ENCODE measurements at places on chromosomes 6 and 20.

DNA sequence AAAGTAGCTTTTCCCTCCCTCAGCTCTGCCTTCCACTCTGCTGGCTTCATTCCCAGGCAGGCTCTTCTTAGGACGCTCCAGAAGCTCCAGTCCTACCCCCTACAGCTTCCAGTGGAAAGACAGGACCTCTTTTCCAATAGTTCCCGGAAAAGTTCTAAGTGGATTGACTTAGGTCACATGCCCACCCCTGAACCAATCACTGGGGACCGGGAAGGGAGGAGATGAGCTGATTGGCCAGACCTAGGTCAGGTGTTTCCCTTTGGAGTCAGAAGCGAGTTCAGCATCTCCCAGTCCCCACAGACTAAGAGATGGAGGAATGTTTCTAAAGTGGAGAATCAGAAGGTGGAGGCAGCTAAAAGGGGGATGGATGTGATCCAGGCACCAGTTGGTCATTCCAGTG is 62.9 kb upstream of the KCNG1 start:
- no peak for DNase-seq

- no peak for DNase-seq
Measured at GRCh38 chr6:5403609-5404008, 142.3 kb downstream of the FARS2 start.

DNA sequence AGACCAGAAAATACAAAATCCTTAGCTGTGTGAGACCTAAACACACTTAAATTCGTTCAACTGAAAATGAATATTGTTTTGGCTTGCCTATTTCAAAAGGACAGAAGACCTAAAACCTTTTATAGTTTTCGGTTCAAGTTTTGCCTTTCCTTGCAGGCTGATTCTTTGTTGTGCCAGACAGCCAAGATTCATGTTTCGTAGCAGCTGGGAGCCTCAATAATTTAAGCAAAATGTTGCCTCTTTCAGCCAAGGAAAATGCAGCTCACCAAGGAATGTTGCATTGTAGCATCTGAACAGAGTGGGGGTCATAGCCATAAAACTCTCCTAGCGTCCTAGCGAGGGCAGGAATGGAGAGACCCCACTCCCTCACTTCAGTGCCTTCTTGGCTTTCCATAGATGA is 92.3 kb upstream of the INSM1 start:
- DNase-seq = no peak

- DNase-seq = no peak
Measured at GRCh38 chr6:112269979-112270566, 15.7 kb upstream of the LAMA4 start.

GRCh38 chr6:54876365-54876764 is 29.8 kb downstream of the FAM83B start:
- DNase-seq = no peak

GRCh38 chr6:16058929-16059345 is 69.9 kb upstream of the MYLIP start:
- DNase-seq = no peak

DNA sequence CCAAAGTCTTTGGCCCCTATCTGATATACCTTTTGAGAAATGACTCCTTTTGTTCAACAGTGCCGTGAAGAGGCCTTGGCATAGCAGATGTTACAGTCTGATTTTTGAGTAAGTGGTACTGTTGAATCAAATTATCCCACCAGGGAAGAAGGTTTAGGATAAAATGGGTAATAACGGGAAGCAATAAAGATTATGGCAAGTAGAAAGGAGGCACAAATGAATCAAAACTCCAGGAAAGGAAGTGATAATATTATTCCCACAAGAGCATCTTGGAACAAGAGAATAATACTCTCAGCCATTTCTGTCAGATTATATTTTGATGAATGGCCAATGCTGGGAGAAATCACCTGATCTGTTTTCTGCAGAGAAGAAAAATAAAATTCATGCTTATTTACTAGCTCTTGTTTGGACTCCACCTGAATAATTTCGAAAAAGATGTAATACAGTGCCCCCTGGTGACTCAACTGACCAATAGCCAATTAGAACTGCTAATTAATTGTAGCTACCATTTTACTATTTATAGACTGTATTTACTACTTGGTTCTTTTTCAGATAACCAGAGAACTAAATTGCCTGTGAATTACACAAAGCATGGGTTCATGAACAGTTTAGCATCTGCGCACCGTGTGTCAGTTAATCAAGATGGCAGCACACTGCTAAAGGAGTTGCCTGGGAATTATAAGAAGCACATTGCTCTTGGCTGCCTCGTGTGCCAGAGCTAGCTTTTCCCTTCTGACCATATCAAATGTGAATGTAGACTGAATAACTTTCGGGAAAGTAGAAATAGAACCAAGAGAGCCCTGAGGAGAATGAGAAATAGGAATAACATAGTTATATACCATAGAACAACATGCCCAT is 78.5 kb upstream of the TRDN start:
- peak; percentile 55 for DNase-seq

- peak; percentile 81 for DNase-seq
Measured at GRCh38 chr6:169689287-169689686, 12.5 kb downstream of the WDR27 start.

- DNase-seq = peak; percentile 53
Measured at GRCh38 chr6:15358579-15359327, 112.9 kb downstream of the JARID2 start.

DNA sequence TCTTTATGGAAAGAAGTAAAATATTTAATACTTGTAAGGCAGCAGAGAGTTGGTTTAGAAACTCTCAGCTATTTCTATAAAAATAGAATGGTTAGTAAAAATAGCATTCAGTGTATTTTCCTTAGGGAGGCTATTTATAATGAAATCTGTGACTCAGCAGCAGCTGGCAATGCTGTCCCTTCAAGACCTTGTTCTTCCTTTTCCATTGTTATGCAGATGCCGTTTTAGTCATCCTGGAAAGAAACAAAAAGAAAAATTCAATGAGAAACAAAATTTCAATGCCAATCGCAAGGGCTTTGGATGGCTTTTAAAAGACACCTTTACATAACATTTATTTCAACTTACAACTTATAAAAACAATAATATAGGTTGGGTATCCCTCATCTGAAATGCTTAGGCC is 17.5 kb downstream of the MPC1 start:
- DNase-seq = peak; percentile 77

GRCh38 chr20:59333951-59334350 is 33.5 kb downstream of the EDN3 start:
- no peak for DNase-seq

DNA sequence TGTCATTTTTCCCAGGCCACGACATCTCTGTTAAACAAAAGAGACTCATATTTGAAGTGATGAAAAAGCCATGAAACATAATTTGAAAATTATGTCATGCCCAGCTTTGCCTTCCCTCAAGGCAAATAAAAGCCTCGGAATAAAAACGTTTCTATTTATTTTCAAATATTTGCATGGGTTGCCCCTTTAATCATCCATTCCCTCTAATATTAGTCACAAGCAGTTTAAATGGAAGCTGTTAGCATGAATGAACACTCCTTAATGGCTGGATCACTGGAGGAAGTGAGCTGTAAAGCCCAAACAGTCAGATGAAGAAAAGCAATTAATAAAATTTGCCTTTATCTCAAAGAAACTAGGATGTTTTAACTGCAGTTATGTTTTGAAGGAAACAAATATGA is 69.3 kb upstream of the STMND1 start:
- DNase-seq = no peak

- no peak for DNase-seq
Measured at GRCh38 chr20:53881362-53881761, 189.0 kb downstream of the BCAS1 start.

DNA sequence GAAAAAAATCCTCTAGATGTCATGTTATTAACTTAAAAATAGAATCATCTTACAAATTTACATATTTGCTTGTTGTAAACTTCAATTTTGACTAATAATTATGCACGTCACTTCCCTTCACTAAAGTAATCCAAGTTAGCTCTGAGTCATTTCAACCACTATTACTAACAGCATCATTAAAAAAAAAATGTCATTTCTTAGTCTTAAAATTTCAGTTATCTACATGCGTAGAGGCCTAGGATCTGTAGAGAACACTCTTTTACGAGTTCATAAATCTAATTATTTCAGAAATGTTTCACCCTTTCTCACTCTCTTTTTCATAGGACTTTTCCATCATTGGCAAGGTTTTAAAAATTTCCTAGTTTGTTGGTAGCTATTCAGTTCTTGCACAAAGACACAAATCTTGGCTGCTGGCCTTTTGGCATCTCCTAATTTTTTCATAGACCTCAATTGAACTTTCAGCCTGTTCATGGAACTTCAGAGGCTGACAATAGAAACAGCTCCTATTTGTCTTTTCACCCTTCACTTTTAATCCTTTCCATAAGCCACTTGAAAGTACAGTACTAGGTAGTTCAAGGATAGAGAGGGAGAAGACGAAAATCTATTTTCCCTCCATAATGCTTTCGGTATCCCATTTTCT is 61.5 kb downstream of the OGFRL1 start:
- DNase-seq = peak; percentile 68

GRCh38 chr6:72938104-72938503 is 287.2 kb downstream of the KHDC1L start:
- no peak for DNase-seq

GRCh38 chr6:128251445-128252340 is 268.7 kb downstream of the PTPRK start:
- no peak for DNase-seq

DNA sequence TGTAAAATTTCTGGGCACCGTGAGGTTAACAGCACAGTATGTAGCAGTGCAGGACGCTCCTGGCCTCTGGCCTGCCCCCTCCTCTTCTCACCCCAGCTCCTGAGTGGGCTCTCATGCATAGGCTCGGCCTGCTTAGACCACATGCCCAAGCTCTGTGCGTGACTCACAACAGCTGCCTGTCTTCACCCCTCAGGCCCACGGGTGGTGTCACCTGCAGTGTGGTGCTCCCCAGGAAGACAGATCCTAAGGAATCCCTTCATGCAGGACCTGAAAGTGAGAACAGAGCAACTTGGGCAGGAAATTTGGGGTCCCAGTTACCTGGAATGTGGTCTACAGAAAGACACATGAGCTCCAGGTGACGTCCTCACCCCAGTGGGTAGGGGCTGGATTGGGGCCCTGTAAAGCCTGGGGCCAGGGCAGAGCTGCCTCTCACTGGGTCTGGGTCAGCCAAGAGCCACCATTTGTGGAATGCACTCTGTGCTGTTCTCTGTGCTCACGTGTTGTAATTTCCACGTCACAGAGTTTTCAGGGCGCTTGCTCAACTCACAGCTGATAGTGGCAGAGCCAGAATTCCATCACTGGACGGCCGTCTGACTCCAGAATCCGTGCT is 37.0 kb upstream of the PXDC1 start:
- DNase-seq = no peak

DNA sequence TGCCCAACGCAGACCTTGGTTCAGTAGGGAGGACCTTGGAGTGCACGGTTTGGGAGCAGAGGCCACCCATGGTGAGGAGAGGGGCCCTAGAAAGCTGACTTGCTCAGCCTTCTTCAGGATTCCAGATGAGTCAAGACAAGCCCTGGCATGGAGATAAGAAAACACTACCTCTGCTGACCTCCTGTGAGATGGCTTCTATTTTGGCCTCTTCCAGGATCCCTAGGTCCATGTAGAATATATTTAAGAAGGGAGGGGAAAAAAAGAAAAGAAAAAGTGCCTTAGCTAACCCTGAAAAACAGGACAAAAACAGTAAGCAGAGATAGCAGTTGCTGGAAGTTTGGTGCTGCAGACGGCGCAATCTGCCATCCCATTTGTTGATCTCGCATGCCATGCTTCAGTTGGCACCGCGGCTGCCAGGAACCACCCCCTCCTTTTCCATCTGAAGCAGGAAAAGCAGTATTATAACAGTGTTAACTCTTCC is 100.0 kb downstream of the ARMC2 start:
- peak; percentile 12 for DNase-seq

GRCh38 chr6:124741341-124741740 is 220.9 kb upstream of the RNF217 start:
- peak; percentile 22 for DNase-seq

DNA sequence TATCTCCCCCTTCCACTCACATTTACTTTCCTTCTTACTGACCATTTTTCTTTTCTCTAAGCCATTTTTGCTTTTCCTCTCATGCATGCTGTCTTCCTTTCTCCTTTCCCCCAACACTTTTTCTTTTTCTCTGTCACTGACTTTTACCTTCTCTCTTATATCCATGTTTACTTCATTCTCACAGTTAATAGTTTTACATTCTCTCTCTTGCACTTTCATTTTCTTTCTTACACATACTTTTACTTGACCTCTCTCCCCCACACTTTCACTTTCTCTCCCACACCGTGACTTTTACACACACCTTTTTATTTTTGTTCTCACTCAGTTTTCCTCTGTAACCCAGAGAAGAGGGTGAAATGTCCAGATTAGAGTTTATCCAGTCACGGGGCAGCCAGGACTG is 636.3 kb downstream of the PTPRT start:
- DNase-seq = no peak

DNA sequence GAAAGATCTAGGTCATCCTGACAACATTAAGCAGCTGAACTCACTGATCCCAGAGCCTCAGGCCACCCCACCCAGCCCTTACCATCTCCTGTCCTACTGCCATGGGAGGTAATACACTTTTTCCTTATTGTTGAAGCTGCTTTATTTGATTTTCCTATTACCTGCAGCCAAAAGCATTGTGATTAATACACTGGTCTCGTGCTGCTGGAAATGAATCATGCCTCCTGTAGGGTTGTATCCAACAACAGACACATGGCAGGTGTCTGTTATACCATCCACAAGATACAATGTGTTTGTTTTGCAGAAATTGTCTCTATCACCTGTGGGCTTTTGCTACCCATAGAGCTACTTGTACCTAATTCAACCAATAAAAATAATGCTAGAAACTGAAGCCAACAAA is 34.2 kb downstream of the MYLIP start:
- no peak for DNase-seq

- no peak for DNase-seq
Measured at GRCh38 chr20:64160526-64161355, 3.5 kb upstream of the MYT1 start.

DNA sequence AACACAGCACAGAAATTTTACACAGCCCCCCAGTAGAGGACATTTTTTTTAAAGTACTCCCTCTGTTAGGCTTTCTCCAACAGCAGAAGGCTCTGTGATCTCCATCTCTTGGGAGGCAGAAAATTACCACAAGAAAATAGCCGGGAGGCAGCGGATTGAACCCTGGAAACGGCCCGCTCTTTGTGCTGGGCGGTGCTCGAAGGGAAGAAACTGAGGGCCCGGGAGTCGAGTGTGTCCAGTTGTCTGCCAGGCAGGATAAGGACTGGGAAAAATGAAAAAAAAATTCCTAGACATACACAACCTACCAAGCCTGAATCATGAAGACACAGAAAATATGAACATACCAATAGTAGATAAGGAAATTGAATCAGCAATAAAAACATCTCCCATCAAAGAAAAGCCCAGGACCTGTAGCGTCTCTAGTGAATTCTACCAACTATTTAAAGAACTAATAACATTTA is 31.5 kb downstream of the POM121L2 start:
- DNase-seq = no peak

DNA sequence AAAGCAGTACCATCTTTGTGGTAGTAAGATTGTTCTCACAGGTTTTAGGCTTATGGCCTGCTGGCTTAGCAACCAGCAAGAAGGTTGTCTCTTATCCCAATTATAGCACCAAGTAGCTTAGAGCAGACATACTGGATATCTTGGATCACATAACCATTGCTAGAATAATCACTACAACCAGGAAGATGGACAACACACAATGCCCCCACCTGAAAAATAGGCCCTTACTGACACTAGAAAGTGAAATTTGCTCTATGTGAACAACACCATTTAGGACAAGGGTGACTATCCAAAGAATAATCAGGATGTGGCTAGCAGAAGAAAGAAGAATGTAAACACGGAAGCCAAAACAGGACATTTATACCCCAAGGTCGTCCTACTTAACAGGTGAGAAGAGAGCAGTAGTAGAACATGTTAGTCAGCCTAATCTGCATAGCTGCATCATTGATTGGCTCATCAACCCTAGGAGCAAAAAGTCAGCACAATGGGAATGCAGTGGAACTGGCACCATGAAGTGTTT is 172.7 kb upstream of the MARCKS start:
- DNase-seq = no peak
